ENCODE measurements at places on chromosomes 4 and X. TPM values are rescaled to one million over a fixed set of nuclear protein-coding genes. Genes with fewer than 3 reads are reported as not detected.

The HGFAC gene
- total RNA-seq: not detected

The S100G gene
- total RNA-seq: not detected

The HPGD gene
- not detected for total RNA-seq

The PCDH10 gene
- 21.6 TPM for total RNA-seq

The SERPINA7 gene
- total RNA-seq: not detected

The DIAPH2 gene
- 24.8 TPM for total RNA-seq

The FAM47E gene
- total RNA-seq: not detected

The GABRG1 gene
- not detected for total RNA-seq

The LRIT3 gene
- under 0.01 TPM for total RNA-seq

The USP27X gene
- 2.8 TPM for total RNA-seq

The NEIL3 gene
- total RNA-seq: 14.6 TPM

The XAGE1A gene
- total RNA-seq: not detected

The HSFX1 gene
- total RNA-seq: 0.29 TPM

The SPON2 gene
- 1,063 TPM for total RNA-seq

The IL21 gene
- total RNA-seq: not detected

The PIR gene
- total RNA-seq: 9.4 TPM

The NAP1L5 gene
- total RNA-seq: 3.3 TPM

The OTC gene
- total RNA-seq: not detected

The TLL1 gene
- total RNA-seq: 0.22 TPM

The OTUD6A gene
- not detected for total RNA-seq

The ERCC6L gene
- under 0.01 TPM for total RNA-seq

The ACE2 gene
- not detected for total RNA-seq

The CLDN22 gene
- total RNA-seq: not detected

The HERC3 gene
- total RNA-seq: 8.8 TPM

The GABRE gene
- 15.1 TPM for total RNA-seq

The PPARGC1A gene
- total RNA-seq: under 0.01 TPM

The RASL11B gene
- not detected for total RNA-seq

The EMCN gene
- not detected for total RNA-seq

The MRFAP1 gene
- total RNA-seq: 151 TPM

The SSX3 gene
- not detected for total RNA-seq

The SH2D1A gene
- not detected for total RNA-seq

The NIPAL1 gene
- 0.66 TPM for total RNA-seq

The FMR1NB gene
- total RNA-seq: not detected

The CT45A5 gene
- total RNA-seq: not detected

The POU3F4 gene
- total RNA-seq: not detected

The PABPC5 gene
- total RNA-seq: not detected

The CSN1S1 gene
- not detected for total RNA-seq

The CCDC149 gene
- total RNA-seq: 7.3 TPM

The PRKG2 gene
- 0.72 TPM for total RNA-seq

The TMEM33 gene
- 89.0 TPM for total RNA-seq

The ADH1A gene
- total RNA-seq: not detected

The EGF gene
- total RNA-seq: 0.22 TPM

The RIPPLY1 gene
- not detected for total RNA-seq

The LANCL3 gene
- not detected for total RNA-seq

The SRPK3 gene
- total RNA-seq: 0.44 TPM

The NXF2B gene
- total RNA-seq: not detected

The DDIT4L gene
- 12.5 TPM for total RNA-seq

The GRID2 gene
- total RNA-seq: not detected

The FDCSP gene
- not detected for total RNA-seq

The CITED1 gene
- 0.22 TPM for total RNA-seq

The MAGEA3 gene
- total RNA-seq: not detected

The TMEM128 gene
- 17.7 TPM for total RNA-seq

The NUP62CL gene
- total RNA-seq: not detected

The NAAA gene
- 28.9 TPM for total RNA-seq

The ZGRF1 gene
- 25.2 TPM for total RNA-seq

The HDAC6 gene
- 37.2 TPM for total RNA-seq

The ITM2A gene
- not detected for total RNA-seq
